ENCODE measurements at places on chromosomes 16 and 17.

DNA sequence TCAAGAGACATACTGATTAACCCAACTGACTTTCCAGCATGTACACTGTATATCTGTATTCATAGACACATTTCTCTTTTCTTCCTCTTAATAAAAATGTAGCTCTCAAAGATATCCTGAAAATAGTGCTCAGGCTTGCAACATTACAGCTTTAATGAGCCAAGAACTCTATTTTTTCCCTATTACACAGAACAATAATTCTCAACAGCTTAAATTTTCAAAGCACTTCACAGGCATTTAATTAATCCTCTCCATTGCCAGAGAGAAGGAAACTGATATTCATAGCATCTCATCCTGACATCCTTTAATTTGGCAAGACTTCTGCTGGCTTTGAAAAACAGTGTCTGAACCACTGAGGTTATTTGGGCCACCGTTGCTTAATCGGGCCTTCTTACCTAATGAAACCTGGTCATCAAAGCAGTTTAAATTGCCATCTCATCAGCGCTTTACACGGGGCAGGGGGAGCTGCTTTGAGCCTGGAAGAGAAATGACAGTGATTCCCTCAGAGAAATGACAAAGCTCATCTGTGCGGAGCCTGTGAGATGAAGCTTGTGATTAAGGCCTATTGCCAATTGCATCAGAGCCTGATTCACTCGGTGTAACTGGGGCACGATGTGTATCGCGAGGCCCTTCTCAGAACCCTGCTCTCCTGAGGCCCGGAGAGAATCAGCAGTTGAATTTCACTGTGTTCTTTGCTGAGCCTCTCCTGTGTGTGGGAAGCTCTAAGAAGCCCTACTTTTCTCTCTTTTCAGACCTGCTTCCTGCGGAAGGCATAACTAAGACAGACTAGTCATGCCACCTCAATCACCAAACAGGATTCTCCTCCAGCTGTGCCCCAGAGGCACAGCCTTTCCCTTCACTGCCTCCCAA, 8.5 kb upstream of the SIAH1 start:
- no peak for DNase-seq

GRCh38 chr17:32120141-32120540, 22.2 kb upstream of the RHOT1 start:
- no peak for DNase-seq

GRCh38 chr17:82204831-82205719, 7.6 kb downstream of the CCDC57 start:
- DNase-seq: no peak

DNA sequence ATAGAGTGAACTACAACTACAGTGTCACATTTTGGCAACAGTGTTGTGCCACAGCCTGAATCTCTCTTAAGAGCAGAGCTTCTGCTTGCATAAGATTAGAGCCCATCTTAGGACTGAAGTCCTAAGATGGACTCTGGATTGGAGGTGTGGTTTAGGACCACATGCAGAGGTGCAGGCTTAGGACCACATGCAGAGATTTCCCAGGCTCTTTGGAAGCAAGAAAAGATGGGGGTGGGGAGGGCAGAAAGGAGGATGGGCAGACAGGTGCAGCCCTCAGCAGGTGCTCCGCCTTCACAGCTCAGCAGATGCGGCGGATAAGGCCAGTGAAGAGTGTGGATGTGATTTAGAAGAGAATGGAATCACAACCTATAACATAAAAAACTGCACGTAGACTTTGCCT, 128.7 kb downstream of the TANGO6 start:
- no peak for DNase-seq

DNA sequence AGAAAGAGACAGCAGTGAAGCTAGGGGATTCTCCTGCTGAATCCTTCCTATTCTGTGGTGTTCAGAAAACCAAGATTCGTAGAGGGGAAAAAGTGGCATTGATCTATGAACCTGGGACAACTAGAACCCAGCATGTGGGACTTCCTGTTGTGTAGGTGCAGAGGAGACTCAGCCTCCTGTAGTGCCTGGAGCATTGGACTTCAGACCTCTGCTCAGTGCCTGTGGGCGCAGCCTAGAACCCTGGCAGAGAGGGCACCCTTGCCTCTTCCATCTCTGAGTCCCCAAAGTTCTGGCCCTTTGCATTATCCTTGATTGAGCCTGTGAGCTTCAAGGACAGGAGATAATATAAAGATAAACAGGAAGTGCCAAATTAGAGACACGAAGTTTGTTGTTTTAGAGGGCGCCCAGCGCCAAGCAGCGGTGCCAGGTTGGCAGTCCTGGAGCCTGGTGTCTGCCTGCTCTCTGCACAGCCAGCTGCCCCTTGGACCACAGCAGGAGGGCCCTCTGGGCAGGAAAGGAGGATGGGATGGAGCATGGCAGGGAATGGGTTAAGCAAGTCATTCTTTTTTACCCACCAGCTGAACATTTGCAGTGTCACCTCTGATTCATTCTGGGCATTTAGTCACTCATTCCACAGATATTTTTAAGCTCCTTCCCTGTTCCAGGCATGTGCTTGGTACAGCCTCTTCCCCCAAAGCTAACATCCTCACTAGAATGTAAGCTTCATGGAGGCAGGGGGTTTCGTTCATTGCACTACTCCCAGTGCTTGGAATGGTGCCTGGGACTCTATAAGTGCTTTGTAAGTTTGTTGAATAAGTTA, 11.9 kb upstream of the SP6 start:
- no peak for DNase-seq

DNA sequence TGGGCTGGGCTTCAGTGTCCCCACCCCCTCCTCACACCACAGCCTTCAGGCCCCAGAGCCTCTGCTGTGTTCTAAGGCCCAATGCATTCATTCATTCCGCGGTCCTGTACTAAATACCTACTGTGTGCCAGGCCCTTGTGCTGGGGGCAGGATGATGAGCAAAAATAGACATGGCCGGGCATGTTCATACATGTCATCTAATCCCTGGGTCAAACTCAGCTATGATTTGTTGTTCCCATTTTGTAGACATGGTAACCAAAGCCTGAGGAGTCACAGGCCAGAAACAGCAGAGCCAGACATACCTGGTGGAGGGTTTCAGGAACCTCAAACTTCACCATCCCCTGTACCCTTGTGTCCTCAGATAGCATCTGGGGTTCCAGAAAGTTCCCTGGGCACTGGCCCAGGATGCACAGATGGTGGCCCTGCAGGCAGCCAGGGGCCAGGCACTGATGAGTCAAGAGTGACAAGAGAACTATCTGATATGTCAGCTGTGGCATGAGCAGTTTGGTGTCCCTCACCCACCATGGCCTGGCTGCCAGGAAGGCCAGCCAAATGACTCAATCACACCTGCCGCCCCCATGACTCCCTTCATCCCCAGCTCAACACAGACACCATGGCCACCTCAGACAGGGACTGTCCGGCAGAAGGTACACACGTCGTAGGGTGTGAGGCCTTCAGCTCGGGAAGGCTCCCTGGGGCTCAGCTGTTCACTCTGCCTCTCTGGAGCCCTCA, 2.7 kb upstream of the RRAD start:
- DNase-seq: peak; percentile 82

DNA sequence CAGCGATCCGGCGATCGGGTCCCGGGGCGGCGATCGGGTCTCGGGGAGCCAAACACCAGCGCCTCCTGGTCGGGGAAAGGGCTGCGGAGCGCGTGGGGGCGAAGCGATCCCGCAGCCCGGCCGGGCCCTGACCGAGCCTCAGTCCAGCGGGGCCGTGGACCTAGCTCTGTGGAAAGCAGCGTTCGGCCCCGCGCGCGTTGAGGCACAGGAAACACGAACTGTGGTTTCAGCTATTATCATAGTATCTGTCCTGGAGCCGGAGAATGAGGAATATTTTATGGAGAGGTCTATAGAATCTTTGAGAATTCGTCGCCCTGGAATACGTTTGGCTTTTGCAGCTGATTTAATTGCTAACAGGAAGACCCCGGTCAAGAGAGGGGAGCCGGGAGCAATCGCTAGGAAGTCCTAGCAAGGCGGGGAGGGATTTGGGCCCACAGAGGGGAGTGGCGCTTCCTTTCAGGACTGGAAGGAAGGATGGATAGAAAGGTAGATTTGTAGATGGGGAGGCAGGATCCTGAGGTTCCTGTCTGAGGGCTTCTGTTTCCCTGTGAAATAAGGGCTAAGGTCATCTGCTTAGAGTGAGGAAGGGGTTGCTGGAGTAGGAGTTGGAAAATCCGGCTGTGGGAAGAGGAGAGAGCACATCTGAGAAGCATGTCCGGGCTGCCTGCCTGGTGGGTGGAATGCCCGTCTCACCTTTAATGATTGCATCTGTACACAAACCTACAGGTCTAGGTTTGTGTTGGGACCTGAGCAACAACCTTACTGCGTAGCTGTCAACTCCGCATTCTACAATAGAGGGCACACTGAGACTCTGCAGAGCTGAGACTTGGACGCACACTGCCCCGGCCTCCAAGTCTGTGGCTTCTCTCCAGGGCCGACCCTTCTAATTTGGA, 770 bp downstream of the CCNF start:
- no peak for DNase-seq

GRCh38 chr16:48131201-48131935, 24.4 kb downstream of the ABCC12 start:
- DNase-seq: no peak

DNA sequence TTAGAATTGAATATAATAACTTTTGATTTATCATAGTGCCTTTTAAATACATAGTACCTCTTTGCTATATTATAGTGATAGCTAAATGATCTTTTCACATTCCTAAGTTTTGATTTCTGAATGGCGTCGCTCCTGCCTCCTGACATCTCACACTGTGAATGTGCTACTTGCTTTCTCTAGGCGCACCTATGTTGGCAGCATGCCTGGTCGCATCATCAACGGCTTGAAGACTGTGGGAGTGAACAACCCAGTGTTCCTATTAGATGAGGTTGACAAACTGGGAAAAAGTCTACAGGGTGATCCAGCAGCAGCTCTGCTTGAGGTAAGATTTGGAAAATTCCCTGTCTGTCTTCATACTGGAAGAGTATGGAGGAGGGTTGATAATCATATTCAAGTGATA, 29.8 kb upstream of the ABCC11 start:
- no peak for DNase-seq

- DNase-seq: no peak
Observed at GRCh38 chr17:70796757-70797156, 627.4 kb downstream of the KCNJ2 start.

DNA sequence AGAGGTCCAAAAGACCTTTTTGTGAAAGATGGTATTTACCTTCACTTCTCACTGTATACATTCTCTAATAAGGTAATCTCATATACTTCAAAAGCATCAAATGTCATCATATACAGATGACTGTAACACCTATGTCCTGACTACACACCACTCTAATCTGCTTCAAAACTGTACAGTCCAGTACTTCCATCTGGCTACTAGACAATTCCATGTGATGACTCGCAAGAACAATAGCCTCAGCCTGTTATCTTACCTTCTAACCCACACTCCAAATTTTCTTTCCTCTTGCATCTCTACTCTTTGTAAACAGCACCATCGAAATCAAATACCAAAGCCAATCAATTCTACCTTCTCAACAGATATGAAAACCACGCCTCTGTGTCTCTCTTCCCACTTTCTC, 24.1 kb downstream of the MYO1D start:
- DNase-seq: no peak

GRCh38 chr16:53841884-53842283, 137.9 kb downstream of the FTO start:
- DNase-seq: no peak

DNA sequence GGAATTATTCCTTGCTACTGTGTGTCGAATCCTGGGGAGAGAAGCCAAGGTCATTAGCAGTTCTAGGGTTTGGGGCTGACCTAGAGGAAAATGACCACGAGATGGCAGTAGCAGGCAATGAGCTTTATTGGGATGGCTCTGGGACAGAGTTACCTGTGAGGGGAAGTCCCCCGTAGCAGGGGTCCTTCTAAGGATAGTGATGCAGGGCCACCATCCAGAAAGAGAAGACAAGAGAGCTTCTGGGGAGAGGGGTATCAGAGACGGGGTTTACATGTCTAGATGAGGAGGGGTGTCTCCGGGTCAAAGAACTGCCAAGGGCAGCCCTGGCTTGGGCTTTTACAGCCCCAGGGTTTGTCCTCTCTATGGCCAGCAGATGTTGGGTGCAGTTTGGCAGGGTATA, 6.4 kb upstream of the GGT6 start:
- no peak for DNase-seq

- peak; percentile 23 for DNase-seq
Observed at GRCh38 chr16:21159281-21159951, 942 bp downstream of the LDAF1 start.

- no peak for DNase-seq
Observed at GRCh38 chr16:2966808-2967191, 2.3 kb upstream of the PAQR4 start.

DNA sequence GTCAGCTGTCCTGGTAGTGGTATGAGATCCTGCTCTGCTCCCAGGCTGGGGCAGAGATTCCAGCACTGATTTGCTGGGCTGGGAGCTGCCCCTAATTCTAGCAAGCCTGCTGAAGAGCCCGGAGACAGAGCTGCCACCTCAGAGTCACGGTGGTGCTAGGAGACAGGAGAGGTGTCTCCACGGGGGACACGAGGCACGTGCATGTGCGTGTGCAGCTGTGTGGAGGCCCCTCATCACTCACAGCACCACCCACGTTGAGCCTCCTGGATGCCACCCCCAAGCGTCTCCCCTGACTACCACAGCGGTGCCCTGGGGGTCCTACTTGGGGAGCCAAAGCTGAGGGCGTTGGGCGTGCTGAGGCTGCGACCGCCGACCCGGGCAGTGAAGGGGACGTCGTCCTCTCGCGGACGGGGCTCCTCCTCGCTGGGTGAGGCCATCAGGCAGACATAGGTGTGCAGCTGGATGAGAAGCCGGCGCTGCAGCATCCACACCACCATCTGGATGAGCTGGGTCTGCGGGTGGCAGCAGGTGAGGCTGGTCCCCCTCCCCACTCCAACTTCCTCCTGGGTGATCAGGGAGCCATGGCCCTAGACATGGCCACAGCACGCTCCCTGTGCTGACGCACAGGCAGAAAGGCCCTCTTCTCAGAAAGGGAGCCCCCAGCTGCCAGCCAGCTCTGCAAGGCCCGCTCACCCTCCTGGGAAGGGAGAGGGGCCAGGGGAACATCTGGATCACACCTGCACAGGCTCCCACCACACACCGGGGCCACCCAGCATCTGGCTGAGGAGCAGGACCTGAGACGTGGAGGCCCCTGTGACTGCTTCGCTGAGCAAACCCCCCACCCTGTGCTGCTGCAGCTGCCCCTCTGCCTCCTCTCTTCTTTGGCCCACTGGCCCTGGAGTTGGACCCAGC, 11.6 kb downstream of the MPG start:
- no peak for DNase-seq
